Suprapubic skin (tissue), 4 donors: ENCODE measurements at places on chromosomes 6 and 20. TPM values are rescaled to one million over a fixed set of nuclear protein-coding genes. Genes with fewer than 3 reads are reported as not detected.

DNA sequence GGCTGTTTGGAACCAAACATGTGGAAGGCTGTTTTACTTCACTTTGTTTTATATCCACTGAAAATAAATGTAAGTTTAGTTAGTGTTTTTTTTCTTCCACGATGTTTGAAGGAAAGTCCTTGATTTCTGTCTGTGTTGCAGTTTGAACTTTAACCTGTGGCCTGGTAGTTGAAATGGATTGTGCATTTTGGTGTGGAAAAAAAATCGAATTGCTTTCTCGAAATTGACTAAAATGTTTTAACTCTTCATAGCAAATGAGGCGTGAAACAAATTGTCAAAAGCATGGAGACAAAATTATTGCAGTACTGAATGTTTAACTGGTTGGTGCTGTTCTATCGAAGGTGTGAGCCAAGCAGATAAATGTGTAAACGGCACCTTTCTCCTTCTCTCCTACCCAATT, 24.5 kb downstream of the ARID1B start:
- peaks cover 30% of the 10 kb centered on the region for H3K4me1 ChIP-seq
- H3K27me3 ChIP-seq, result no peaks in the 10 kb centered on the region
- no peak for DNase-seq
- H3K4me3 ChIP-seq, result no peak overlapping the region

DNA sequence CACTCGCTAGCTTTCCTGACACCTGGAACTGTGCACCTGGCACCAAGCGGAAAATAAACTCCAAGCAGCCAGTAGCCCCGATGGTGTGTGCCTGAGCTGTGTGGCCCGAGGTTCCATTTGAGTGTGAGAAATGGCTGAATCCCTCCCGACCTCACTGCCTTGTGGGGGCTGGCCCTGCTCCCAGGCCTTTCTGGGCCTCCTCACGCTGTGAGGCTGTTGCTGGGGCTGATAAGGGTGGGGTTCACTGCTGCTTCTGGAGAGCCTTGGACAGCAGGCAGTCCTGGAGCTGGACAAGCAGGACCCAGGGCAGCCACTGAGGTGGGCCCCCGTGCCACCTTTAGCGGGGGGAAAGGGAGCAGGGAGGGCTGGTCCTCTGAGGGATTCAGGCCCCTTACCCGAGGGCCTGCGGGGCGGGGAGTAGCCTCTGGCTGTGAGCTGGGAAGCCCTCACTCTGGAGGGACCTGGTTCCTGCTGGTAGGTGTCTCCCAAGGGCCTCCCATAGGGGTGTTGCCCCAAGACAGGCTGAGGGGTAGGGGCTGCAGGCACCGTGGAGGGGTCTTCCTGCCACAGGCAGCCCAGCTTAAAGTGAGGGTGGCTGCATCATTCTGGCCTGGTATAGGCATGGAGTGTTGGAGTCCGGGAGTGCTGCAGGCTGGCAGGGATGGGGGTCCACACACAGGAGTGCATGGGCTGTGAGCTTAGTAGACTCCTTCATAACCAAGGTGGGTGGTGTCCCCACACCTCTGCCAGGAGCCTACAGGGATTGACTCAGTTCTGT, 1.7 kb downstream of the PPDPF start:
- peaks cover 32% of the 10 kb centered on the region for H3K4me1 ChIP-seq
- H3K27ac ChIP-seq, result peak overlapping the region; percentile 98
- peaks cover 18% of the 10 kb centered on the region for H3K36me3 ChIP-seq
- no peaks in the 10 kb centered on the region for H3K27me3 ChIP-seq
- peak overlapping the region; percentile 75 for H3K4me3 ChIP-seq

DNA sequence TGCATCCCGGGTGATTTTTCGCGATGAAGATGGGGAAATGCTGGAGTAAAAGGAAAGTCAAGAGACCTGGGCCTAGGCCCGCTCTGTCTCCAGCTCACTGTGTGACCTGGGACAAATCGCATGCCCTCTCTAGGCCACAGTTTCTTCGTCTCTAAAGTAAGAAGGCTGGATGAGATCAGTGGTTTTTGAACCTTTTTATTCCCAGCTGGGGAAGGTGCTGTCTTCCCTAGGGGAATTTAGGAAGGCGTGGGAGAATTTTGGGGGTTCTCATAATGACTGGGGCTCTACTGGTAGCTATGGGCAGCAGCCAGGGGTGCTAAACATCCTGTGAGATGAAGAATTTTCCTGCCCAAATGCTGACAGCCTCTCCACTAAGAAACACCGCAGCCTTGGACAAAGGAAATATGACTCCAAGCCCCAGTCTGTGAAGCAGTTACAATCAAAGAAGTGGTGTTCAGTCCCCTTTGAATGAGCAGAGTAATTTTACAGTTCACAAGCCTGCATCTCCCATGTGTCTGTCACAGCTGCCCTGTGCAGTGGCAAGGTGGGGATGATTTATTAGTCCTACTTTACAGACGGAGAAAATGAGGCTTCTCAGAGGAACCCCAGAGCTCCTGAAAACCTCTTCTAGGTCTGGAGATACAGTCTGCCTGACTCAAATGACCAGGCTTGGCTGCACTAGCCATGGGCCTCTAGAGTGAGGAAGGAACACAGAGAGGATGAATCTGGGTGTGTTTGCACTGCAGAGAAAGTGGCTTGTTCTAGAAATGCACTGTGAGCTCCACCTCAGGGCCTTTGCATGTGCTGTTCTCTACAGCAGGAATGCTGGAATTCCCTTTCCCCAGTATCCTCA, 57.2 kb downstream of the RAB44 start:
- H3K36me3 ChIP-seq, result no peaks in the 10 kb centered on the region
- no peak overlapping the region for H3K4me3 ChIP-seq
- H3K27ac ChIP-seq, result no peak overlapping the region
- DNase-seq, result peak; percentile 61
- no peaks in the 10 kb centered on the region for H3K27me3 ChIP-seq

SH3BGRL2 gene
- total RNA-seq, result 67.1 TPM

TBXT gene
- not detected for total RNA-seq

EYS gene
- total RNA-seq, result not detected

LAMP5 gene
- total RNA-seq, result not detected

MAP3K4 gene
- total RNA-seq, result 83.2 TPM
